Smooth muscle cell of trachea (primary cell): ENCODE measurements at places on chromosomes 12 and 14. TPM values are rescaled to one million over a fixed set of nuclear protein-coding genes. Genes with fewer than 3 reads are reported as not detected.

ACACB gene
- total RNA-seq = 8.3 and 15.0 TPM in 2 replicates

DNAH10 gene
- 0.15 and 0.17 TPM in 2 replicates for total RNA-seq

ACSS3 gene
- 15.7 and 19.8 TPM in 2 replicates for total RNA-seq

FBLN5 gene
- 49.5 and 52.9 TPM in 2 replicates for total RNA-seq

RTL1 gene
- under 0.01 TPM in 1 of 2 replicates, not detected in the other for total RNA-seq

AICDA gene
- not detected in 2 replicates for total RNA-seq

SMCO2 gene
- total RNA-seq = 0.15 and 0.17 TPM in 2 replicates

ZCCHC8 gene
- 13.7 and 18.8 TPM in 2 replicates for total RNA-seq

ERP27 gene
- total RNA-seq = not detected in 2 replicates

SUSD6 gene
- total RNA-seq = 6.8 and 7.0 TPM in 2 replicates

PZP gene
- not detected in 2 replicates for total RNA-seq

NRL gene
- total RNA-seq = 0.83 and 0.87 TPM in 2 replicates

SPRYD3 gene
- 20.2 and 28.4 TPM in 2 replicates for total RNA-seq

PLEKHA5 gene
- total RNA-seq = 45.8 and 61.2 TPM in 2 replicates

OASL gene
- total RNA-seq = 0.15 and 0.33 TPM in 2 replicates

FGF23 gene
- not detected in 2 replicates for total RNA-seq

PLEK2 gene
- 3.0 and 6.7 TPM in 2 replicates for total RNA-seq

SNRNP35 gene
- total RNA-seq = 23.8 and 32.4 TPM in 2 replicates

ERC1 gene
- total RNA-seq = 33.4 and 54.0 TPM in 2 replicates

PDZRN4 gene
- not detected in 2 replicates for total RNA-seq

SIRT4 gene
- 1.8 and 1.9 TPM in 2 replicates for total RNA-seq

ITGA7 gene
- total RNA-seq = 55.0 and 68.8 TPM in 2 replicates

SOAT2 gene
- not detected in 2 replicates for total RNA-seq

TESPA1 gene
- not detected in 2 replicates for total RNA-seq

LBHD2 gene
- not detected in 2 replicates for total RNA-seq

RDH16 gene
- 0.15 and 0.17 TPM in 2 replicates for total RNA-seq

HHIPL1 gene
- total RNA-seq = 9.3 and 20.7 TPM in 2 replicates

RAPGEF3 gene
- 6.8 and 10.8 TPM in 2 replicates for total RNA-seq

DHRS2 gene
- 0.33 TPM in 1 of 2 replicates, not detected in the other for total RNA-seq

SLCO1B1 gene
- total RNA-seq = not detected in 2 replicates

FAM177A1 gene
- total RNA-seq = 28.1 and 44.9 TPM in 2 replicates

SCN8A gene
- 23.3 and 28.7 TPM in 2 replicates for total RNA-seq

OTOGL gene
- total RNA-seq = under 0.01 and 0.29 TPM in 2 replicates

SPTB gene
- total RNA-seq = under 0.01 TPM in 1 of 2 replicates, not detected in the other

ALDH2 gene
- total RNA-seq = 20.7 and 57.9 TPM in 2 replicates

TTC7B gene
- 22.0 and 39.0 TPM in 2 replicates for total RNA-seq

FAM90A1 gene
- 0.33 TPM in 1 of 2 replicates, not detected in the other for total RNA-seq

LMO3 gene
- total RNA-seq = 0.58 and 2.0 TPM in 2 replicates

SYNDIG1L gene
- under 0.01 and 0.15 TPM in 2 replicates for total RNA-seq

TAS2R31 gene
- 5.1 and 9.2 TPM in 2 replicates for total RNA-seq

SELPLG gene
- 1.2 and 4.1 TPM in 2 replicates for total RNA-seq

GALNT9 gene
- total RNA-seq = 0.17 and 0.29 TPM in 2 replicates

GLIPR1L2 gene
- 1.3 TPM in 2 replicates for total RNA-seq

CDCA3 gene
- 3.3 and 25.9 TPM in 2 replicates for total RNA-seq

DYNLL1 gene
- 178 and 248 TPM in 2 replicates for total RNA-seq

ACOT4 gene
- 0.15 and 0.99 TPM in 2 replicates for total RNA-seq

PPP1R36 gene
- 1.2 TPM in 1 of 2 replicates, not detected in the other for total RNA-seq

TEDC1 gene
- total RNA-seq = 2.8 and 9.3 TPM in 2 replicates

WIF1 gene
- total RNA-seq = 0.15 and 0.66 TPM in 2 replicates

SLC17A8 gene
- total RNA-seq = not detected in 2 replicates

PROX2 gene
- total RNA-seq = not detected in 2 replicates

CD163L1 gene
- total RNA-seq = under 0.01 TPM in 1 of 2 replicates, not detected in the other

SLC39A5 gene
- total RNA-seq = not detected in 2 replicates

TOMM20L gene
- total RNA-seq = not detected in 2 replicates

SFSWAP gene
- total RNA-seq = 20.0 and 21.7 TPM in 2 replicates

CLEC1B gene
- total RNA-seq = not detected in 2 replicates

HOXC6 gene
- under 0.01 TPM in 2 replicates for total RNA-seq

KRT75 gene
- total RNA-seq = not detected in 2 replicates
